Activated CD4-positive, alpha-beta T cell treated with anti-CD3 and anti-CD28 coated beads, Interleukin-2, Interleukin-4, amounts not matched to agents 100 ng/mL and 50 ng/mL, durations not matched to agents 16 hours and 8 hours (primary cell): ENCODE measurements at places on chromosomes 1 and 21.

GRCh38 chr1:88744142-88744541 is 60.1 kb downstream of the PKN2 start:
- DNase-seq, result peak; percentile 43

DNA sequence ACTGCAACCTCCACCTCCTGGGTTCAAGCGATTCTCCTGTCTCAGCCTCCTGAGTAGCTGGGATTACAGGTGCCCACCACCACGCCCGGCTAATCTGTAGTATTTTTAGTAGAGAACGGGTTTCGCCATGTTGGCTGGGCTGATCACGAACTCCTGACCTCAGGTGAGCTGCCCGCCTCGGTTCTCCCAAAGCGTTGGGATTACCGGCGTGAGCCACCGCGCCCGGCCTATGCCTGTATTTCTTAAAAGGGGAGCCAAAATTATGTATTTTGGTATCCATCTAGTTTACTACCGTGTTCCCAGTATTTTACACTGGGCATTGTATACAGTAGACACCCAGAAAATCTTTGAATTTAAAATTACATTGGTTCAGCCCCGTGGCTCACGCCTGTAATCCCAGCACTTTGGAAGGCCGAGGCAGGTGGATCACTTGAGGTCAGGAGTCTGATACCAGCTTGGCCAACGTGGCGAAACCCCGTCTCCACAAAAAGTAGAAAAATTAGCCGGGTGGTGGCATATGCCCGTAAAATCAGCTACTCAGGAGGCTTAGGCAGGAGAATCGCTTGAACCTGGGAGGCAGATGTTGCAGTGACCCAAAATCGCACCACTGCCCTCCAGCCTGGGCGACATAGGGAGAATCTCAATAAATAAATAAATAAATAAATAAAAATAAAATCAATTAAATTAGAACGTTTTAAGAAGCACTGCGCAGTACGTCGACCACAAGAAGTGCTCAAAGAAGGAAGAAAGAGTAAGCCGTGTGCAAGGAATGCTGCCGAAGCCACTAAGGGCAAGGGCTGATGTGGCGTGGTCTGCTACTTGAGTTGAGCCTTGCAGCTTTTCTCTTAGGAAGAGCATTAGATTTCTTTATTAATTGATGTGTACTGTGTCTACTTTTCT is 1.5 kb upstream of the THRAP3 start:
- no peak for DNase-seq

- DNase-seq, result no peak
These were observed 16.0 kb upstream of the SCCPDH start for GRCh38 chr1:246708166-246708565.

DNA sequence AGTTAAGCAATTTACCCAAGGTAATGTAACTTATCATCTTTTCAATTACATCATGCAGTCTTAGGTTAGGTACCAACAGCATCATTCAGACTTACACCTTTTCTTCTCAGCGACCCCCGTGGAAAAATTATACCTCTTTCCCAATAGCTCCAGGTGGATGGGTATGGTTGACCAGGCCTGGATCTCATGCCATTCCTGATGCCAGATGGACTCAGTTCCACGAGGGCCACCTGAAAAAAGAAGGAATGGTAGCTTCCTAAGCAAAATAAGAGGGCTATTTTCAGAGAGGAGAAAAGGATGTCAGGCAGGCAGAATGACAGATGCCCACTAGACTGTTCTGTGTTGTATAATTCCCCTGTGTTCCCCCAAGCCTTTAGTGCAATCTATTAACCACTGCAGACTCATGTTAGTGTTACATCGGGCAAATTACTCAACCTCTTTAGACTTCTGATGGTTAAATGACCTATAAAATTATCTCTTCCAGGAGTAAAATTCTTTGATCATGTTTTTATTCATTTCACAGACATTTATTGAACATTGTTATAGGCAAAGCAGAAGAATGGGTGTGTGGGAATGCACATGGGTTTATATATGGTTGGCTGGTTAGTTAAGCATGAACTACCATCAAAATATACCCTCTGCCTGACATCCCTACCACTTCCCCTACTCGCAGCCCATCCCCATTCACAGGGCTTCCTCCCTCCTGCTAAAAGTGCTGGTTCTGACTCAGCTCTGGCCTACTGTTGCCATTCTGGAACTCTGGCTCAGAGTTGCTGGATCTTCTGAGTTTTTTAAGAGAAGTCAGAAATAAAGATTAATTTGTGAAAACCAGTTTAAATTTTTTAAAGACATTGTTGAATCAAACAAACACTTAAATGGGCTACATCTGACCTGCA is 10.6 kb upstream of the MYSM1 start:
- DNase-seq, result no peak

- DNase-seq, result no peak
These were observed 156.9 kb downstream of the DHRS3 start for GRCh38 chr1:12460911-12461621.

- DNase-seq, result peak; percentile 44
These were observed 24.8 kb downstream of the ADGRB2 start for GRCh38 chr1:31739346-31739745.

DNA sequence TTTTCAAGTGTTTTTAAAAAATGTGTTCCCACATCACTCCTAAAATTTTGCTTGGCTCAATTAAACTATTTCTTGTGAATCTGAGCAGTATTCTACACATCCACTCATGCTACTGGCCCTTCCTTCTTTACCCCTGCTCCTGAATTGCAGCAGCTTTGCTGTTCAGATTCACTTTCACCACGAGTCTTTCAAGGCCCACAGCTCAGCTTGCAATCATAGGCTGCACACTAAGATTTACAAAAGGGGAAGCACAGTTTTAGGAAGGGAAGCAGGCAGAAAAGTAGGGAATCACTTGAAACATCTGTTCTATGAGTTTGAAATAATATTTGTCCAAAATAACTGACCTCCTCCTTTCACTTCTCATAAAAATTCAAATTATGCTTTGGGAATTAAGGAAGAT is 70.9 kb upstream of the EDEM3 start:
- DNase-seq, result no peak

DNA sequence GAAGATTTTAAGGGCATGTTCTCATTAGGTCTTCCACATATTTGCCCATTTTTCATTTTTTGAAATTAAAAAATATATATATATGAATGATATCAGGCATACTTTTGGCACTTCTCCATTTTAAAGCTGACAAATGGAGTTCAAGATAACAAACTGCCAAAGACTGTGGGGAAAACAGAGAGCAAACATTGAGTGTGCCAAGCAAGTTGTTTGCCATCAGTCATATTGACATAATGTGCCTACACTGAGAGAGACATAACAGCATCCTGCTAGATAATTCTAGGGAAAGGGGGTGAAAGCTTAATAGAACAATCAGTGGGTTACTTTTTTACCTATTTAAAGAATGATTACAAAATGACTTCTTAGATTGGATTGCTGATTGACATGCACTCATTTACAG is 529.4 kb upstream of the CXADR start:
- DNase-seq, result no peak

DNA sequence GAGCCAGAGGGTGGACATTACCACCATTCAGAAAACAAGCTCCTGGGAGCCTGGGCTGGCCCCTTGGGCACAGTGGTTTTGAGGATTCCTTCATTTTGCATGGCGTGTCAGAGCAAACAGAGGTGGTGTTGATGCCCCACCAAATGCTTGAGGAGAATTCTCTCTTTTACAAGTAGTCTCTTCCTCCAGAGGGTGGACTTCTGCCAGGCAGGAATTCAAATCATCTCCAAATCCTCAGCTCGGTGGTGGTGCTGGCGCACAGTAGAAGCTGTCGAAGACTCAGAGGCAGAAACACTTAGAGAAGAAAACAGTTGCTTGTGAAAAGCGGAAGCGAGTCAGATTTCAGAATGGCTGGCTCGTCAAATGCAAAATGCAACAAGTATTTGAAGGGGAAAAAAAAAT is 3.4 kb upstream of the CHI3L1 start:
- DNase-seq, result no peak

- no peak for DNase-seq
These were observed 41.1 kb downstream of the COLGALT2 start for GRCh38 chr1:183996396-183996795.

DNA sequence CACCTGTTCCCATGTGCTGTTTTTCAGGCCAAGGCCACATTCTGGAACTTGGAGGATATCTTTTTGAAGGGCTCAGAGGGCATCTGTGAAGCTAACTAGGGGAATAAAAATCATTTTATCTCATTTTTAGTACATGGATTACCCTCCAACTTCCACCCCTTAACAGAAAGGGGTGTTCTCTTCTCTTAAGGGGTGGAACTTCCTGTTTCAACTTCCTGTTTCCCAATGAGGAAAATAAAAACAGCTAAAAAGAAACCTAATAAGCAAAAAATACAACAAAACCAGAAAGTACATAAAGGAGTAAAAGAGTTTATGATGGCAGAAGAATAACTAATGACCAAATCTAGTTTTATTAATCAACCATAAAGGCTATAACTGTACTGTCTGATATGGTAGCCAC is 24.8 kb upstream of the SLC22A15 start:
- DNase-seq, result no peak

- DNase-seq, result no peak
These were observed 265.5 kb downstream of the ST6GALNAC3 start for GRCh38 chr1:76340056-76340455.

DNA sequence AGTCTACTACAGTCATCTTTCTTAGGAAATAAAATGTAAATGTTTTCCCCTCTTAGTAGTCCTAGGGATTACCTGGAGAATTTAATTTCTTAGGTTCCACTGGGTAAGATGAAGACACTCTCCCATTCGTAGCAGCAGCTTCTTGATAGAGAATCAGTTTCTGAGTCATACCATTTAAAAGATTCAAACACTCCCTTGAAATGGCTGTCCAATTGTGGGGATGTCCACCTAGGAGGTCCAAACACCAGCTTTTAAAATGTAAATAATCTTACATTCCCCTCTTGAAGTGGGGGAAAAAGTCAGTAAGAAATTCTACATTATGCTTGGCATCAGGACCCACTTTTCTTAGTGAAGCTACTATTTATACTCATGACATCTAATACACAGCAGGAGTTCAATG is 37.5 kb downstream of the NDC1 start:
- no peak for DNase-seq

- no peak for DNase-seq
These were observed 125.9 kb downstream of the PTPRC start for GRCh38 chr1:198764748-198765147.

- no peak for DNase-seq
These were observed 40.5 kb downstream of the S100B start for GRCh38 chr21:46564391-46564790.
